ENCODE measurements at places on chromosomes 2 and 18. TPM values are rescaled to one million over a fixed set of nuclear protein-coding genes. Genes with fewer than 3 reads are reported as not detected.

GRCh38 chr18:46071653-46072375, at the start of gene PSTPIP2:
TSS of gene PSTPIP2 (minus strand) at chr18:46072260. CDS start at chr18:46072188, 72 bp downstream.
- DNase-seq: peak; percentile 67
- no peaks in the 10 kb centered on the region for H3K27me3 ChIP-seq
- H3K4me1 ChIP-seq: peaks cover 13% of the 10 kb centered on the region
- peak within 1 kb of the TSS; percentile 69 for H3K4me3 ChIP-seq

DNA sequence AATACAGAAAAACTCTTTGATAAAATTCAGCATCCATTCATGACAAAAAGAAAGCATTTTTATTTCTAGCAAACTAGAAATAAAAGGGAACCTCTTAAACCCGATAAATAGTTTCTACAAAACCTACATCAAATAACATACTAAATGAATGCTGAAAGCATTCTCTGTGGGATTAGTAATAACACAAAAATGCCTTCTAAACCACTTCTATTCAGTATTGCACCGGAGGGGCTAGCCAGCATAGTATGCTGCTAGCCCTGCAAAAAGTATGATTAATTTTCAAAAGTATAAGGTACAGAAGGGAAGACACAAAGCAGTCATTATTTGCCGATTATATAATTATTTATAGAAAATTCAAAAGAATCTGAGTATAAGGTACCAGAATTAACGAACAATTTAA, 145.2 kb downstream of the DTNB start:
- H3K27me3 ChIP-seq: no peaks in the 10 kb centered on the region
- no peak overlapping the region for H3K4me3 ChIP-seq
- DNase-seq: no peak
- H3K27ac ChIP-seq: no peak overlapping the region
- H3K36me3 ChIP-seq: no peaks in the 10 kb centered on the region

GRCh38 chr2:100427627-100428258, 10.3 kb upstream of the CHST10 start:
- H3K27me3 ChIP-seq: no peaks in the 10 kb centered on the region
- no peak overlapping the region for H3K4me3 ChIP-seq
- no peaks in the 10 kb centered on the region for H3K36me3 ChIP-seq
- H3K4me1 ChIP-seq: no peaks in the 10 kb centered on the region
- peak; percentile 62 for DNase-seq

DNA sequence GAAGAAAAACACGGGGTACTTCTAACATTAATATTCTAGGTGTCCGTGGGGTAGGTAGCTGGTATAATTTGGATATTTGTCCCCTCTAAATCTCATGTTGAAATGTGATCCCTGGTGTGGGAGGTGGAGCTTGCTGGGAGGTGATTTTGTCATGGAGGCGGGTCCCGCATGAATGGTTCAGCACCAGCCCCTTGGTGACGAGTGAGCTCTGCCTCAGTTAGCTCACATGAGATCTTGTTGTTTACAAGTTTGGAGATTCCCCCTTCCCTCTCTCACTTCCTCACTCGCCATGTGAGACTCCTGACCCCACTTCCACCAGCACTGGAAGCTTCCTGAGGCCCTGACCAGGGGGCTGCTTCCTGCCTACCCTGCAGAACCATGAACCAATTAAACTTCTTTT, 35.4 kb upstream of the DNER start:
- no peaks in the 10 kb centered on the region for H3K27me3 ChIP-seq
- H3K27ac ChIP-seq: no peak overlapping the region
- no peak overlapping the region for H3K4me3 ChIP-seq

DNA sequence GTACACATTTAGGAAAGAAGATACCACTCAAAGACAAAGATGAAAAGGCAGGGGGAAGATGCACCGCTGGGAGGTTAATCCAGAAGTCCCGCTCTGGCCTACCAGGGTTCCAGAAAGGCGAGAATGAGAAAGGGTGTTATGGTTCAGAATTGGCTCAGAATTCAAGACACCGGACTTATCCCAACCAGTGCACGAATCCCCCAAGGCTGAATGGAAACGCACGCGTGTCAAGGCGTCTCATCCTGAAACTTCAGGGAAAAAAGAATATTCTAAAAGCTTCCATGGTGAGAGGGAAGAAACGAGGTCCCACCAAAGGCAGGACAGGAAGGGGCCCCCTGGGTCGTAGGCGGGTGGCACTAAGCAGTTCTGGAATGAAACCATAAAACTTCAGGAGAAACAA, 71.9 kb downstream of the SLC66A2 start:
- H3K27ac ChIP-seq: no peak overlapping the region
- no peaks in the 10 kb centered on the region for H3K27me3 ChIP-seq
- H3K36me3 ChIP-seq: no peaks in the 10 kb centered on the region

GRCh38 chr2:215401896-215402379, 33.9 kb downstream of the FN1 start:
- DNase-seq: no peak
- no peaks in the 10 kb centered on the region for H3K36me3 ChIP-seq
- no peaks in the 10 kb centered on the region for H3K27me3 ChIP-seq
- no peak overlapping the region for H3K4me3 ChIP-seq
- H3K4me1 ChIP-seq: no peaks in the 10 kb centered on the region
- no peak overlapping the region for H3K27ac ChIP-seq

Gene COLEC11
- total RNA-seq: not detected

DNA sequence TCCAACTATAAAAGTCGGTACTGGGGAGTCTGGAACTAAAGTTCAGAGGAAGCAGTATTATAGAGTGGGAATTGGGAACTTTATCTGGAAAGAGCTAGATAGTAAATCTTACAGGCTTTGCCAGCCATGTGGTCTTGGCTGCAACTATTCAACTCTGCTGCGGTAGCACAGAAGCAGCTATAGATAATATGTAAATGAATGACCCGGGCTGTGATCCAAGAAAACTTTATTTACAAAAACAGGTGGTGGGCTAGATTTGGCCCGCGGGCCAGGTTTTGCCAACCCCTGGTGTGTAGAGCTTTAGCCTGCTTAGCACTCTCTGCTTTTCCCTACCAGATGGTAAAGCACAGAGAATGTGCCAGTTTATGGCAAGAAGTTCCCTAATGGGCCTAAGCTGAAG, 70.8 kb downstream of the TNP1 start:
- no peaks in the 10 kb centered on the region for H3K27me3 ChIP-seq
- no peaks in the 10 kb centered on the region for H3K36me3 ChIP-seq
- no peaks in the 10 kb centered on the region for H3K4me1 ChIP-seq
- H3K27ac ChIP-seq: no peak overlapping the region
- H3K4me3 ChIP-seq: no peak overlapping the region

- no peaks in the 10 kb centered on the region for H3K4me1 ChIP-seq
- H3K4me3 ChIP-seq: no peak overlapping the region
- no peaks in the 10 kb centered on the region for H3K36me3 ChIP-seq
- DNase-seq: no peak
Measured at GRCh38 chr2:150484461-150485021, 2.9 kb downstream of the RND3 start.

Measured in naive thymus-derived CD4-positive, alpha-beta T cell (primary cell).